Sigmoid colon (tissue), 7 donors: ENCODE measurements at places on chromosomes 7 and 10.

DNA sequence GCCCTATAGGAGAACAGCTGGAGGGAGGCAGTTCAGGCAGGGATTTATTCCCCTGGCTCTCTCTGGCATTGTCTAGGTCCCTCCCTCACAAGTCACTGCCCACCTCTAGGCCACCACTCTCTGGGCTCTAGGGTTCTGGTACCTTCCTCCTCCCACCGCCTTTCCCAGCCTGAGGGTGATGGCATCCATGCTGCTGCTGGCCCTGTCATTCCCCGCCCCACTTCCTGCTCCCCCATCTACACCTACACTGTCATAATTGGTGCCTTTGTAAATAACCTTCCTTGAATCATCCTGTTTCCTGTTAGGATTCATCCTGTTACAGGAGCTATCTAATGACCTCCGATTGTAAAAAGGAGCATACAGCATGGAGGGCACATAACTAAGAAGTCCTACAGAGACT lies 303.3 kb upstream of the COBL start:
- H3K4me1 ChIP-seq: peaks cover 3% of the 10 kb centered on the region
- H3K27me3 ChIP-seq: no peaks in the 10 kb centered on the region
- no peak overlapping the region for H3K27ac ChIP-seq
- no peak overlapping the region for H3K4me3 ChIP-seq
- DNase-seq: no peak

DNA sequence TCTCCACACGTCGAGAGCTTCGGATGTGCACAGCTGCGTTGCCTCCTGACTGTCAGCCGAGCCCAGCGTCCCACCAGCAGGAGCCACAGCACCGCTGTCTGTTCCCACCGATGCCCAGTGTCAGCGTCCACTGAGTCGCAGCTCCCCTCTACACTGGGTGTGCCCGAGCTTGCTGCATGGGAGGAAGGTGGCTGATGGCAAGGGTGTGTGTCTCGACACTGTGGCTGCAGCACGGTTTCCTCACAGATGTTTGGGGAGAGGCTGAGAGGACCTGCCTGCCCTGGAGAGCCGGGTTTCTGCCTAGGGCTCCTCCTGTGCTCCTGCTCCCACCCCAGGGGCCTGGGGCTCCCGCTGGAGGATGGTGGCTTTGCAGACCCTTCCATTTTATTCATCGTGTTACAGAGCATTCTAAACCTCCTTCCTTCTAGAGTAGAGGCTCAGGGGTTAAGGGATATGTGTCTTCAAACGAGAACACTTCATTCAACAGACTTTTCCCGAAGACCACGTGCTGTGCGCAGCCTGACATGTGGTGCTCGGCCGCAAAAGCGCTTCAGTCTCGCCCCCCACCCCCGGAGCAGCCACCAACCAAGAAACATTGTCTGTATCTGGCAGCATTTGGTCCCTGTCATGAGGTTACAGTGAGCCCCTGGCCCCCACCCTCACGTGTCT lies 384.8 kb downstream of the DNAJB6 start:
- H3K27me3 ChIP-seq: no peaks in the 10 kb centered on the region
- DNase-seq: peak; percentile 48
- no peak overlapping the region for H3K27ac ChIP-seq
- H3K4me3 ChIP-seq: no peak overlapping the region
- no peaks in the 10 kb centered on the region for H3K4me1 ChIP-seq

- DNase-seq: no peak
Observed at GRCh38 chr10:88243202-88243744, 339.8 kb downstream of the RNLS start.

- no peak for DNase-seq
- peaks cover 58% of the 10 kb centered on the region for H3K4me1 ChIP-seq
- H3K27ac ChIP-seq: peak overlapping the region; percentile 99
- peak overlapping the region; percentile 100 for H3K4me3 ChIP-seq
- H3K36me3 ChIP-seq: no peaks in the 10 kb centered on the region
Observed at GRCh38 chr10:71849461-71849908, 1.6 kb downstream of the PSAP start.

- no peaks in the 10 kb centered on the region for H3K4me1 ChIP-seq
- no peaks in the 10 kb centered on the region for H3K27me3 ChIP-seq
- no peaks in the 10 kb centered on the region for H3K36me3 ChIP-seq
- H3K27ac ChIP-seq: no peak overlapping the region
Observed at GRCh38 chr10:12914111-12914510, 87.4 kb downstream of the CCDC3 start.
